Activated T-helper 2 cell treated with anti-CD3 and anti-CD28 coated beads, Interferon-gamma antibody, Interleukin-2, Interleukin-4, amounts not matched to agents 10 μg/mL and 5 μg/mL and 100 μg/mL, durations not matched to agents 14 hours and 24 hours and 36 hours (primary cell): ENCODE measurements at places on chromosomes 5 and 9. TPM values are rescaled to one million over a fixed set of nuclear protein-coding genes. Genes with fewer than 3 reads are reported as not detected.
A peak's percentile ranks its signal among the peaks of the same experiment; 100 is the strongest.

The GPR150 gene
- 0.11 and 0.14 TPM in 2 replicates for total RNA-seq

- no peaks in the 10 kb centered on the region for H3K36me3 ChIP-seq
- H3K27ac ChIP-seq, result no peak overlapping the region
- H3K27me3 ChIP-seq, result peaks cover 2% of the 10 kb centered on the region
- no peaks in the 10 kb centered on the region for H3K4me1 ChIP-seq
Observed at GRCh38 chr9:88753691-88754367, 218.9 kb downstream of the NXNL2 start.

DNA sequence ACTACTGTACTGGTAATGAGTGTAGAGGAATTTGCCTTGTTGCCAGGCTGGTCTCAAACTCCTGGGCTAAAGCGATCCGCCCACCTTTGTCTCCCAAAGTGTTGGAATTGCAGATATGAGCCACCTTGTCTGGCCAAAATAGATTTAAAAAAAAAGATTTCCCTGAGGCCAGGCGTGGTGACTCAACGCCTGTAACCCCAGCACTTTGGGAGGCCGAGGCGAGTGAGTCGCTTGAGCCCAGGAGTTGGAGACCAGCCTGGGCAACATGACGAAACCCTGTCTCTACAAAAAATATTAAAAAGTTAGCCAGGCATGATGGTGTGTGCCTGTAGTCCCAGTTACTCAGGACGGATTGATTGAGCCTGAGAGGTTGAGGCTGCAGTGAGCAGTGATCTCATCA is 62.5 kb downstream of the IPO11 start:
- H3K27ac ChIP-seq, result no peak overlapping the region
- no peaks in the 10 kb centered on the region for H3K27me3 ChIP-seq
- H3K4me3 ChIP-seq, result no peak overlapping the region
- DNase-seq, result no peak

The FLT4 gene
- total RNA-seq, result 1.1 and 1.7 TPM in 2 replicates

The TLE1 gene
- 0.14 and 0.41 TPM in 2 replicates for total RNA-seq

DNA sequence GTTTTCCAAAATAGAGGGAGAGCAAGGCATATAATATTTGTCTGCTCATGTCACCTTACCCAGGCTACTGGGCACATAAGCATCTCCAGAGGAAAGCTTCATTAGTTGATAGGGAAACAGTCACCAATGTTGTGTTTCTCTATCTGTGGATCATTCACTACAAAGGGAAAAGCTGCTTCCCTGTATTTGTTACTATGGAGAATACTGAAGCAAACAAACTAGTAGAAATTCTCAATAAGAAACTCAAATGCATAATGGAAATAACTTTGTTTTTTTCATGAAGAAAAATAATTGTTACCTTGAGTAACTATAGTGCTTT is 138.2 kb downstream of the PCSK1 start:
- no peak for DNase-seq
- no peak overlapping the region for H3K4me3 ChIP-seq
- peaks cover 3% of the 10 kb centered on the region for H3K27me3 ChIP-seq
- H3K27ac ChIP-seq, result no peak overlapping the region
- no peaks in the 10 kb centered on the region for H3K4me1 ChIP-seq
- no peaks in the 10 kb centered on the region for H3K36me3 ChIP-seq

The SPATA31E1 gene
- not detected in 2 replicates for total RNA-seq

DNA sequence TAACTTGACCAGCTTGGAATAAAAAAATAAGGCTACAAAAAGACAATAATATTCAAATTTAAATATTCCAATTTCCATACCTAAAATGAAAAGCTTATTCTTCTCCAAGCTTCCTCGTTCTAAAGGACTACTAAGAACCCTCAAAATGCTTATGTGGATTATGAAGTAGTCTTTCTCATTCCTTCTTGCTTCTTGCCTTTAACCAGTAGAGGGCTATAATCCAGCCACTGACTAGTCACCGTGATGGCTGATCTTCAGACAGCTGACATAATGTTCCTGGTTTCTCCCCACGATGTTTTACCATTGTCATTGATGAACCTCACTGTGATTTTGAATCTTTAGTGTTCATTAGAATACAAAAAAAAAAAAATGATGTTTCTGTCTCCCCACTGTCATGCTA is 515.3 kb downstream of the TLE1 start:
- H3K36me3 ChIP-seq, result no peaks in the 10 kb centered on the region
- no peak for DNase-seq
- no peak overlapping the region for H3K4me3 ChIP-seq
- no peaks in the 10 kb centered on the region for H3K4me1 ChIP-seq
- no peak overlapping the region for H3K27ac ChIP-seq
- H3K27me3 ChIP-seq, result no peaks in the 10 kb centered on the region

The NR6A1 gene
- total RNA-seq, result 1.5 and 1.8 TPM in 2 replicates

- H3K27me3 ChIP-seq, result no peaks in the 10 kb centered on the region
- H3K36me3 ChIP-seq, result no peaks in the 10 kb centered on the region
- no peak overlapping the region for H3K4me3 ChIP-seq
- no peaks in the 10 kb centered on the region for H3K4me1 ChIP-seq
- no peak overlapping the region for H3K27ac ChIP-seq
- no peak for DNase-seq
Observed at GRCh38 chr9:27538647-27539046, 9.0 kb upstream of the MOB3B start.

DNA sequence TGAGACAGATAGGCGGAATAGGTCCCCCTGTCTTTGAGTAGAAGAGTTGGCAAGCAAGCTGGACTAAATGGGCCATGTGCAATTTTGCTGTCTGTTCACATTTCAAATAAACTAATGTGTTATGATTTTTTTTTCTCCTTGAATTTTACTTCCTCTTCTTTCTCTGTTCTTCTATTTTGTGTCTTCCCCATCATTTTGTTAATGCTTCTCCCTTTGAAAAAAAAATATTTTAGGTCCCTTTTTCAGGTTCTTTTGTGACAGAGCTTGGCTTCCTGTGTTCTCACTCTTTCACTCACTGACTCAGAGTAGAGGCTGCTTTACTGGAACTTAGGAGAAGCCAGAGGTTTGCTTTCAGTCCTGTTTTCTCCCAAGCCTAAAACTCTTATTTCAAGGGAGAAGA is 48.1 kb downstream of the PTCD2 start:
- H3K36me3 ChIP-seq, result peaks cover 13% of the 10 kb centered on the region
- no peak for DNase-seq
- no peak overlapping the region for H3K4me3 ChIP-seq
- peaks cover 10% of the 10 kb centered on the region for H3K4me1 ChIP-seq

GRCh38 chr5:88663793-88664216 is 219.2 kb downstream of the MEF2C start:
- H3K4me3 ChIP-seq, result no peak overlapping the region
- peaks cover 3% of the 10 kb centered on the region for H3K36me3 ChIP-seq
- no peak for DNase-seq
- peaks cover 39% of the 10 kb centered on the region for H3K4me1 ChIP-seq
- no peak overlapping the region for H3K27ac ChIP-seq

The EIF4EBP3 gene
- 9.2 and 15.0 TPM in 2 replicates for total RNA-seq

DNA sequence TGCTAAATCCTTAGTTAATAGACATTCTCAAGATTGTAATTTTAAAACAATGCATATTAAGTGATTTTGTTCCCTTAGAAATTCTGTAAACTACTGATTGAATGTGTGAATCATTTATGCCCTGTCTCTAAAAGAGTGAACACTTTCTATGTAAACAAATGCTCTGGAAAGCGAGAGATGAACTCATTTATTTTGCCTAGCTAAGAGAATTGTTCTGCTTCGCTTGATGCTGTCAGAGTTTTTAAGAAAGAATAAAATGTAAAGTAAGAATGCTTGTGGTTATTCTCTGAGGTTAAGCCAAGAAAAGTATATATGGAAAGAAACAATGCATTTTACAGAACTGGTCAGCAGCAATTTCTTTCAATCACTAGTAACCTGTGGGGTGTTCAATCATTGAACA is 347.4 kb upstream of the NUDT12 start:
- DNase-seq, result no peak
- H3K27me3 ChIP-seq, result no peaks in the 10 kb centered on the region
- H3K36me3 ChIP-seq, result no peaks in the 10 kb centered on the region
- H3K4me1 ChIP-seq, result no peaks in the 10 kb centered on the region

The PCDHAC1 gene
- not detected in 2 replicates for total RNA-seq

The GCNT4 gene
- 0.28 and 0.37 TPM in 2 replicates for total RNA-seq

GRCh38 chr9:21696411-21696871 is 106.0 kb upstream of the MTAP start:
- H3K4me1 ChIP-seq, result no peaks in the 10 kb centered on the region
- DNase-seq, result no peak
- no peak overlapping the region for H3K27ac ChIP-seq
- H3K27me3 ChIP-seq, result peaks cover 12% of the 10 kb centered on the region

DNA sequence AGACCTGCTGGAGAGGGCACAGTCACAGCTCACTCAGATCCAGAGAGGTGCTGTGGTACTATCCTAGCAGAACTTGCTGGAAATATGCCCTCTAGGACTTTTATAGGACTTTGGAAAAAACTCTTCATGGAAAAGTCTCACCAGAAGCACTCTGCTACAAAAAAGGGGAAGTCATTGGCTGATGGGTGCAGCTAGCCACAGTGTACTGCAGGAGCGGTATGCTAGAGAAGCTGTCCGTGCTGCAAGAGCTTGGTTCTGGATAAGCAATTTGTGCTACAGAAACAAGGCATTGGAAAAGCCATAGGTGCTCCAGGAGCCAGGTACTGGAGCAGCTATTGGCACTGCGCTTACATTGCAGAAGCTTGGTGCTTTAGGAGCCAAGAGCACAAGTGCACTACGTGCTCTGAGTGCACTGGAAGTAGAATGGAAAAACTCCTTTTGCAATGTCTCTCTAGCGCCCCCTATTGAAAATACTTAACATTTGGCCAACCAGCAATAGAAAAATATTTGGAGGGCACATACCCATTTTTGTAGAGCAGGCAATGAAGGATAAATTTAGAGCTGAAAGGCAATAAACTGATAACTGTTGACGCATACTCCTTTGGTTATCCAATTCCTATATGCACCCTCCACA is 83.4 kb downstream of the MEGF10 start:
- H3K4me3 ChIP-seq, result no peak overlapping the region
- H3K27me3 ChIP-seq, result peaks cover 7% of the 10 kb centered on the region
- no peak overlapping the region for H3K27ac ChIP-seq
- DNase-seq, result no peak

GRCh38 chr9:18357321-18357720 is 116.6 kb upstream of the ADAMTSL1 start:
- no peaks in the 10 kb centered on the region for H3K4me1 ChIP-seq
- no peak overlapping the region for H3K4me3 ChIP-seq
- H3K36me3 ChIP-seq, result no peaks in the 10 kb centered on the region
- H3K27me3 ChIP-seq, result no peaks in the 10 kb centered on the region
- DNase-seq, result no peak
- no peak overlapping the region for H3K27ac ChIP-seq

GRCh38 chr9:37229455-37229854 is 109.1 kb downstream of the ZCCHC7 start:
- DNase-seq, result no peak
- peaks cover 12% of the 10 kb centered on the region for H3K4me1 ChIP-seq
- no peaks in the 10 kb centered on the region for H3K27me3 ChIP-seq
- no peak overlapping the region for H3K27ac ChIP-seq
- H3K4me3 ChIP-seq, result no peak overlapping the region

DNA sequence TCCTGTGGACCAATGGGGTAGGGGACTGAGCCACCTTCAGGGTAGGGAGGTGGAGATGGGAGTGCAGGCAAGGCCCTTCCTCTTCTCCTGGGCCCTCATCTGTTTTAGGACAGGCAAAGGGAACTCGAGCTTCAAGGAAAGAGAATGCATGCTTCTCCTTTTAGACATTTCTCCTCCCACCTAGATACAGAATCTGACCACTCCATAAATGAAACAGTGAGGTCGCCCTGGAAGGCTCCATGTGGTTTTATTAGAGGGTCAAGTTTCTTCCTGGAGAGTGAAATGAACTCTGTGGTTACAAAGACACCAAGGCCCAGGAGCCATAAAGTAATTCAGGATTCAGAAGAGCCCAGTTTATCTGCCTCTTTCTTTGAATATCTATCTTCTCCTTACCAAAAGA is 14.9 kb downstream of the LHFPL2 start:
- no peaks in the 10 kb centered on the region for H3K27me3 ChIP-seq
- no peak overlapping the region for H3K27ac ChIP-seq
- no peaks in the 10 kb centered on the region for H3K4me1 ChIP-seq
- no peaks in the 10 kb centered on the region for H3K36me3 ChIP-seq
- no peak overlapping the region for H3K4me3 ChIP-seq

- H3K27me3 ChIP-seq, result no peaks in the 10 kb centered on the region
- H3K36me3 ChIP-seq, result peaks cover 28% of the 10 kb centered on the region
- peak overlapping the region; percentile 80 for H3K27ac ChIP-seq
- no peak overlapping the region for H3K4me3 ChIP-seq
- no peak for DNase-seq
- H3K4me1 ChIP-seq, result peaks cover 28% of the 10 kb centered on the region
Observed at GRCh38 chr9:133113163-133113948, 7.7 kb downstream of the RALGDS start.

The CEL gene
- total RNA-seq, result 2.0 and 2.1 TPM in 2 replicates

GRCh38 chr9:133238851-133239532 is 29.9 kb upstream of the OBP2B start:
- H3K27ac ChIP-seq, result no peak overlapping the region
- H3K27me3 ChIP-seq, result peaks cover 12% of the 10 kb centered on the region
- H3K36me3 ChIP-seq, result no peaks in the 10 kb centered on the region
- peaks cover 6% of the 10 kb centered on the region for H3K4me1 ChIP-seq
- H3K4me3 ChIP-seq, result peak overlapping the region; percentile 47
- DNase-seq, result peak; percentile 59

DNA sequence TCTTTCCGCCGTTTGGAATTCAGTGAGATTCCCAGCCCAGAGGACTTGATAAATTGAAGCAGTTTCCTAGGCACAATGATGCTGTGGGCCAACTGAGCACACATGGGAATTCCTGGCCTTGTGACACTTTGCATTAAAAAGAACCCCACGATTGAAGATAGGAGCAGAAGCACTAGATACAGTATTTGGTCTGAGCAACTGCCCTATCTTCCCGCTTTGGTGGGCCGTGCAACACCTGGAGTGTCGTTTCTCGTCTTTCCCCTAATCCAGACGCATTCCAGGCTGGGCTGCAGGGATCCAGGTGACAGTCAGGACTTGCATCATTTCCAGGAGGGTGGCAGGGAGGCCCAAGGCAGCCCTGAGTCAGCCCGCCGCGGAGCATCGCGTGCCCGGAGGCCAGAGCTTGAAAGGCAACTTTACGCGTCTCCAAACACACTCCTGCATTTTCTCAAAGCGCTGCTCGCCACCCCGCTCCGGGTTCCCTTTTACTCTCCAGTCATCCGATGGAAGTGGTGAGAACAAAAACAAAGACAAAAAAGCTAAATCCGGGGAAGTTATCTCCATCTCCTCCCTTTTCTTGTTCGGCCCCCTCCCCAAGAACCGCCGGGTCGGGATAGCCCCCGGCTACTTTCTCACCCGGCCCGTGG is 753 bp upstream of the STC2 start:
- peaks cover 51% of the 10 kb centered on the region for H3K4me1 ChIP-seq
- no peak for DNase-seq
- H3K36me3 ChIP-seq, result peaks cover 38% of the 10 kb centered on the region
- H3K4me3 ChIP-seq, result peak overlapping the region; percentile 98
- peak overlapping the region; percentile 95 for H3K27ac ChIP-seq

GRCh38 chr9:106503759-106504158 is 359.2 kb upstream of the ZNF462 start:
- DNase-seq, result no peak
- no peak overlapping the region for H3K27ac ChIP-seq
- no peak overlapping the region for H3K4me3 ChIP-seq

The RANBP17 gene
- total RNA-seq, result not detected in 2 replicates

The OR13C8 gene
- not detected in 2 replicates for total RNA-seq

The NME5 gene
- not detected in 2 replicates for total RNA-seq

The NSG2 gene
- not detected in 2 replicates for total RNA-seq

The TAS2R1 gene
- total RNA-seq, result not detected in 2 replicates

GRCh38 chr5:8329773-8330172 is 460.8 kb downstream of the MTRR start:
- no peaks in the 10 kb centered on the region for H3K36me3 ChIP-seq
- no peak overlapping the region for H3K27ac ChIP-seq
- H3K27me3 ChIP-seq, result no peaks in the 10 kb centered on the region
